Activated CD4-positive, alpha-beta T cell treated with anti-CD3 and anti-CD28 coated beads, Interleukin-2, amount 10 ng/mL, durations not matched to agents 7 days and 5 days (primary cell): ENCODE measurements at places on chromosomes 5 and 9. TPM values are rescaled to one million over a fixed set of nuclear protein-coding genes. Genes with fewer than 3 reads are reported as not detected.

GRCh38 chr5:170403675-170404074, 14.5 kb upstream of the KCNMB1 start:
- DNase-seq: no peak

DNA sequence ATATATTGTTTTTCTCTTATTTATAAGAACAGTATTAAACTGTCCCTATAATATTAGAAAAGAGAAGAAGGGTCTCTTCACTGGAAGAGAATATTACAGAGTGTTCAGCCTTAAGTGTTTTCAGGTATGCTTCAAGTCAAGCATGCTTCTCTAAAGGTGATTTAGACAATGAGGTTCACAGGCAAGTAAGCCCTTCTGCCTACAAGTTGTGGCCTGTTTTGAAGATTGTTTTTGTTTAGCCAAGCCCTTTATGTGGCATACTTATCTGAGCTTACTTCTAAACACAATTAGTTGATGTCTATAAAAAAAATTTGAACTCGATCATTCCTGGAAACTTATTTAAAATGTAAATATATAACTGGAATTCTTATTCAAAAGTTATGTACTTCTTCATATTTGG, 343.8 kb upstream of the CDH18 start:
- no peak for DNase-seq

GRCh38 chr5:107893642-107894041, 222.9 kb upstream of the EFNA5 start:
- no peak for DNase-seq

- no peak for DNase-seq
Measured at GRCh38 chr5:42035526-42035925, 110.4 kb downstream of the FBXO4 start.

IL9 gene
- total RNA-seq: not detected
